ENCODE measurements at places on chromosomes 3 and 15.

GRCh38 chr3:42843713-42844411, 31.8 kb downstream of the CYP8B1 start:
- DNase-seq = no peak

GRCh38 chr3:152474585-152474984, 205.9 kb downstream of the MBNL1 start:
- DNase-seq = peak; percentile 43

GRCh38 chr3:192843119-192843518, 74.5 kb downstream of the MB21D2 start:
- no peak for DNase-seq

DNA sequence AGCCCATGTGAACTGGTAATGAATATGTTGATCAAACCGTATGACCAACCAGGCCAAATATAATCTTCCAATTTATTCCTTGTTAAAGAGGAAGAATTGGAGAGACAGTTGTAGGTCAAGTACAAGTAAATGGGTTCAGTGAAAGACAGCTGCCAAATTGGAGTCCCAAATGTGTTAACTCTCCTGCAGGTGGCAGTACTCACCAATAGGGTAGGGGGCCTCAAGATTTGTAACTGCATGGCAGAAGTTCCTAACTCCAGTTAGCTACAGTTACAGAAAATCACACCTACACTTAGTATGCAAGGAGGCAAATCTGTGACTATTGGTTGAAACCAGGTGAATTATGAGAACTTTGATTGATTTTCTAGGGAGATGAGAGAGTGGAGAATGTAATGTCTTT, 278.0 kb downstream of the ZBBX start:
- peak; percentile 53 for DNase-seq

- no peak for DNase-seq
Observed at GRCh38 chr3:43388915-43389314, 102.6 kb downstream of the SNRK start.

DNA sequence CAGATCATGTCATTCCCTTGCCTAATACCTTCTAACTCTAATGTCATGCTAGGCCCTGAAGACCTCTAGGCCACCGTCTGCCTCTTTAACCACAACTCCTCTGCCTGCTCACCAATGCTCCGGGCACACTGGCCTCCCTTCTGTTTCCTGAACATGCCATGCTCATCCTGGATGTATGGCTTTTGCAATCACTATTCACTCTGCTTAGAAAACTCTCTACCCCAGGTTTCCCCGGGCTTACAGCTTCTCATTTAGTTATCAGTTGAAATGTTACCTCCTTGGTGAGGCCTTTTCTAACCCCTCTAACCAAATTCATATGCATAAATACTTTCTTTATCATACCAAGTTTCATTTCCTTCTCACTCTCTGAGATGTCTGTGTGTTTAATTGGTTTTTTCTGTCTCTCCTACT, 727.8 kb upstream of the CFAP20DC start:
- no peak for DNase-seq

DNA sequence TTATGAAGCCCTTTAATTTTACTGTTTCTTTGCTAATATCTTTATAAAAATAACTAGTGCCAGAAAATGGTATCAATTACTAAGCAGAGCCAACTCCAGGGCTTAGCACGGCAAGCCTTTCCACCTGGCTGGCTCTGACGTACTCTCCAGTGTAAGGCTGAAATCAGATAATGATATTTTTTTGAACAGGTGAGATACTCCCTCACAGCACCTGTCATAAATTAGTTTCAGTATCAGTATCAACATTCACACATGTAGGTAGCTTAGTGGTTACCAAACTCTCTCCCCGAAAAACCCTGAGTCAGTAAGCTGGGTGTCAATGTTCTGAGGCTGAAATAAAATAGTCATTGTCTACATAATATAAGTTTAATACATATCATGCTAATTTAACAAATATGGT, 710.1 kb downstream of the SQOR start:
- peak; percentile 22 for DNase-seq

DNA sequence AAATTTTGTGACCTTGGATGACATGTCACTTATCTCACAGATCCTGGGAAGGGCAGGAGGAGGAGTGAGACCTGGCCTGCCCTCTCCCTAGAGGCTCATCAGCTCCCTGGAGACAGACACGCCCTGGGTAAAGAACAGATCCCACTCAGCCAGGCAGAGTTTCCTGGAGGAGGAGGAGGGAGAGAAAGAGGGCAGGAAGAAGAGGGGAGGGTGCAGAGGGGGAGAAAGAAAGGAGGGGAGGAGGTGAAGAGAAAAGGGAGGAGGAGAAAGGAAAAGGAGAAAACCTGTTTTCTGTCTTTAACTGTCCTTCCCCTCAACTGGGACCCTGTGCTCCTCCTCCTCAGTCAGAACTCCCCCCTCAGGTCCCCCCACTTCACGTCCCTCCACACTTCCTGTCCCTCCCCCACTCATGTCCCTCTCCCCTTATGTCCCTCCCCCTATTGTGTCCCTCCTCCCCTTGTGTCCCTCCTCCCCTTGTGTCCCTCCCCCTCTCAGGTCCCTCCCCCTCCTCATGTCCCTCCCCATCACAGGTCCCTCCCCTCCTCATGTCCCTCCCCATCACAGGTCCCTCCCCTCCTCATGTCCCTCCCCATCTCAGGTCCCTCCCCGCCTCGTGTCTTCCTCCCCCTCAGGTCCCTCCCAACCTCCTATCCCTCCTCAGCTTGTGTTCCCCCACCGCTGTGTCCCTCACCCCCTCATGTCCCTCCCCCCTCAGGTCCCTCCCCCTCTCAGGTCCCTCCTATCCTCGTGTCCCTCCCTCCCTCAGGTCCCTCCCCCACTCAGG, 52.3 kb upstream of the CGNL1 start:
- peak; percentile 73 for DNase-seq

DNA sequence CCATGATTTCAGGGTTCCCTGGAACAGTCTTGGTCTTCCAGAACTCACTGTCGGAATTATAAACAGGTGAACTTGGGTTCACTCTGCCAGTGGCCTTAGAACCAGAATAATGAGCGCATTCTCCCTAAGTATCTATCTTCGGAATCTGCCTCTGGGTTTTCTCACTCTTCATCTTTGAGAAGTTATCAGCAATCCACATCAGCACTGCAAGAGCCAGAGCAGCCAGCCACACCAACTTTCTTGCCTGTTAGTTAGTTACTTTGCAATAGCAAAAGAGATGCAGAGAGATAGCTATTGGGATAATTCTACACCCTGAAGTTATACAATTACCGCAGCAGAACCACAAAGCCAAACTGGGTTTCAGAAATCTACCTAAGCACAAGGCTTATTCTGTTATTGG, 25.8 kb downstream of the GLB1 start:
- DNase-seq = no peak

DNA sequence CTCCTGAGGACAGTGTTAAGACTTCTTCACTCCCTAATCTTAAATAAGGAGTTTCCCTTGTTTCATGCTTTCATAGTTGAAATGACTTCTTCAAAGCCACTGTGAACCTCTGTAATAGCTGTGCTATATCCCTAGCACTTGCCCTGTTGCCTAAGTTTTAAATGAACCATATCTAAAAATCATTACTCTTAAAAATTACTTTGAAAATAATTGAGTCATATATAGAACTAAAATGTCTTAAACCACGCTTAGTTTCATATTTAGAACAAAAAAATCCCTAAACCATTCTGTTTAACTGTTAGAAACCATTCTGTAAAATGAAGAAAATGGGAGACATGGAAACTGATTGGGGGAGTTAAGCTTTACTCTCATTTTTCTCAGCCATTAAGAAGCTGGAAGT, 29.8 kb downstream of the DNAJC19 start:
- no peak for DNase-seq

GRCh38 chr15:34336991-34337556, 507 bp downstream of the SLC12A6 start:
- DNase-seq = no peak

DNA sequence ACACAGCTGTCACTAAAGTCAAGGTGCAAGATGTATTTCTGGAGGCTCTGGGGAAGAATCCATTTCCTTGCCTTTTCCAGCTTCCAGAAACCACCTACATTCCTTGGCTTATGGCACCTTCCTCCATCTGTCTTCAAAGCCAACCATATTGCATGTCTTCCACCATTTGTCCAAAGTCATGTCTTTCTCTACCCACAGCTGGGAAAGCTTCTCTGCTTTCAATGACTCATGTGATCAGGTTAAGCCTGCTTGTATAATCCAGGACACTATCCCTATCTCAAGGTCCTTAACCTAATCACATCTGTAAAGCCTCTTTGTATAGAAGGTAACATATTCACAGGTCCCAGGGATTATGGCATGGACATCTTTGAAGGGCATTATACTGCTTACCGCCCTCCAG, 14.2 kb downstream of the ARHGAP31 start:
- no peak for DNase-seq

- DNase-seq = peak; percentile 51
Observed at GRCh38 chr3:57556459-57557084, 498 bp downstream of the PDE12 start.

DNA sequence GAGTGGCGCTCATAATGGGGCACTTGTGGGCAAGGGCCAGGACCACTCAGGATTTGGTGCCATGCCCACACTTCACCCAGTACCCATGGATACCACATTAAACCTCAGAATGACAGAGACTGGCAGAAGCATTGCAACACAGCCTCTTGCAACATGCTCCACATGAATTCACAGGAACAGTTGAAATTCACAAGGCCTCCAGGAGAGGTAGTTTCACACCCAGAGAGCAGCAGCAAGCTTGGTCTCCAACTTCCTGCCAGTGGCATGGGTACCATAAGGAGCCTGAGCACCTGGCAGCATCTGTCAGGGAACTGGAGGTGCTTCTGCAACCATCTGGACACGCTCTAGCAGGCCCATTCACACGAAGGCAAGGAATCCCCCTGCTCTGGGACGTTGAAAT, 101.0 kb downstream of the OSBPL10 start:
- DNase-seq = no peak

- no peak for DNase-seq
Observed at GRCh38 chr3:134428401-134428800, 54.2 kb upstream of the AMOTL2 start.

GRCh38 chr3:64195789-64196188, 29.5 kb downstream of the PRICKLE2 start:
- no peak for DNase-seq

Measured in D341Med (cell line).